ENCODE measurements at places on chromosomes 7 and 10.

DNA sequence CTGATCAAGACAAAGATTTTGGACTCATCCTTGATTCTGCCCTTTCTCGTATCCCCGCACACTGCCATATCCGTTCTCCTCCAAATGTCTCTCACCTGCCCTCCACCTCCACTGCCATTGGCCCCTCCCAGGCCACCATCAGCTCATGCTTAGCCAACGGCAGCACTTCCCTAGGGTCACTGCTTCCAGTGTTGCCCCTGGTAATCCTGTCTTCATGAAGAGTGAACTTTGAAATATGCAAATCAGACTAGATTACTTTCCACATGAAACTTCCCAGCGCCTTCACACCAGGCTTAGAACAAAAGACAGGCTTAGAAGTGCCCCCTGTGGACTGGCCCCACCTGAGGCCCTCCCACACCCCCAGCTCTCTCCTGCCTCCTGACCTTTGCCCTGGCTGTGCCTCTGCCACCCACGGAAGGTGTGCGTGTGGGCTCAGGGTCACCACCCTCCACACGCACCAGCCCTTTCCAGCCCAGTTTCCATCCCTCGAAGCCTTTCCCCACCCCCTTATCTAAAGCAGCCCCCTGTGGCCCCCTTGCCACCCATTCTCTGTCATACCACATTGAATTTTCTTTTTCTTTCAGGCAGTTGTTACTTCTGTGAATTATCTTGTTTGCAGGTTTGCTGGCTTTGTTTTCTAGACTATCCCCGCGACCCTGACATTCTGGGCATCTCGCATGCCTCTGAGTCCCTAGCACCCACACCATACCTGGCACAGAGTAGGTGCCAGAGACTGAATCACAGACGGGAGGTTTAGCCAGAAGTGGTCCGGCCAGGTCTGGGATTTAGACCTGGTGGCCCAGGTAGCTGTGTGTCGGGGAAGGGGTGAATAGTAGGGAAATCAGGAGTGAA, 26.8 kb upstream of the C10orf53 start:
- no peak for DNase-seq

DNA sequence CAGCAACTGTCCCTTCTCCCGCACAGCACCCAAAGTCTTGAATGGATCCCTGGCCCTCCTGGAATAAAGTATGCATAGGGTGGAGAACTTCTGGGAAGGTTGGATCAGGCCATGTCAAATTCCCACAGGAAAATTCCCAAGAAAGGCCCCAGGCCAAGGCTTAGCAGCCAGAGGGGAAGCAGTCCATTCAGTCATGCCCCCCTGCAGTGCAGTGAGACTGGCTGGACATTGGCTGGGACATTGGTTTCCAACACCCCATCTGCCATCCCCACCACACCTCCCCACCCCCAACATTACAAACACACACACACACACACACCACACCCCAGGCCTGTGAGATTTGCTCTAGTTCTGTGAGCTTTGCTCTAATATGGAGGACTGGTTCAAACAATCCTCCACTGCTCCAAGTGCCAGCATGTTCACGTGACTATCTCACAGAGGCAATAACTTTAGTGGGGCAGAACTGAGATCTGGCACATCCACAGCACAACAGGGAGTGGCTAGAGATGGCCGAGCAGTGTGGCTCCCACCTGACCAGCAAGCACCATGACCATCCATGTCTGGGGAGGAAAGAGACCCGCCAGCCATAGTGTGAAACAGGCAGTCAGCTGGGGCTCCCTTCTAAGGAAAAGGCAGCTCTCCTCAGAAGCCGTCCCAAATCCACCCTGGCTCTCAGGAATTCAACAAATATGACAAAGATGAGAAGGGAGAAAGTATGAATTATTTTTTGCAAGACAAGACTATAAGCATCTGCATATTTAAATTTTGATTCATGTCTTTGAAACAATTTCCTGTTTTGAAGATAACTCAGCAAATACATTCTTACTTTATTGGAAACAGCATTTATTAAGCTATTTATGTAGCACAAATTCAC, 6.7 kb upstream of the FAM170B start:
- DNase-seq: no peak

- DNase-seq: no peak
Measured at GRCh38 chr7:107118109-107118900, 50.5 kb upstream of the HBP1 start.

DNA sequence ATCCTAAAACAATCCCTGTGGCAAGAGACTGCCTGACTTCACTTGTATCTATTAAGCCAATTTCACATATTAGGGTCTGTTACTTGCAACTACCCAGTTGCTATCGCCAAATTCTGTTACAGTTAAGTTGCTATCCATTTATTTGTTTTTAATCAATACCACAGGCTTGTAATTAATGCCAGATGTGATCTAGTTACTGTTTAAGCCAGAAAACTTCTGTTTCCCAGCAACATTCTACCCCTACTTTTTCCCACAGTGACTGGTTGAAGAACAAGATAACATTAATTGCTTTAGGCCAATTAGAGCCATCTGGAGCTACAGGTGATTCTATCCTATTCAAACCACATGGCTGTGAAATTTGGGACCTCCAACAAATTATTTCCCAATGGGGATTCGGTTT, 131.3 kb downstream of the ALOX5 start:
- DNase-seq: no peak

GRCh38 chr7:132403465-132404110, 172.7 kb downstream of the PLXNA4 start:
- no peak for DNase-seq

Data from ACHN (cell line).